ENCODE measurements at places on chromosomes 3 and 15.

DNA sequence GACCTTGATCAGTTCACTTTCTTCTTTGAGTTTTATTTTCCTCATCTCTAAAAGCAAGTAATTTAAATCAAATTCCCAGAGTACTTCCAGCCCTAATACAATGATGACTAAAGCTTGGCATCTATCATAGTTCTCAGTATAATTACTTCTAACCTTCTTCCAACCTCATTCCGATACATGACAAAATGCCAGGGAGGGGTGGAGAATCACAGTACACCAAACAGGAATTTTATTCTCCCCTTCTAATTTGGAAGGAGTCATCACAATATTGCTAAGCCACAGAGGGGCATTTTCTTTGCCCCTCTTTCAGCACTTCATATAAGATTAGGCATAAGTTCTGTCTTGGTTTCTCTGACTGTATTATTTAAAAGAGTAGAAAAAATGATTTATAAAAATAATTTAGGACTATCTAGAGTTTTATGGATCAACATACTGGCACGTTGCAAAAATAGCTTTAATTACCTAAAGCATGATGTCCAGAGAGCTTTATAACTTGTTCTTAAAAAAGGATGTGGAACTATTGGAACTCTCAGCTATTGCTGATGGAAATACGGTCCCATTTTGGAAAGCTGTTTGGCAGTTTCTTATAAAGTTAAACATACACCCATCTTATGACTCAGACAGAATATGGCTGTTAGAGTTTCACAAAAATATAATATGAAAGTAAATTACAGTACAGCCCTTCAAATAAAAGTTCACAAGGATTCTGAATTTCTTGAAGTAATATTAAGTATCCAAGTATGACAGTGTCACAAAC, 86.9 kb upstream of the UBE2E2 start:
- no peak for DNase-seq

DNA sequence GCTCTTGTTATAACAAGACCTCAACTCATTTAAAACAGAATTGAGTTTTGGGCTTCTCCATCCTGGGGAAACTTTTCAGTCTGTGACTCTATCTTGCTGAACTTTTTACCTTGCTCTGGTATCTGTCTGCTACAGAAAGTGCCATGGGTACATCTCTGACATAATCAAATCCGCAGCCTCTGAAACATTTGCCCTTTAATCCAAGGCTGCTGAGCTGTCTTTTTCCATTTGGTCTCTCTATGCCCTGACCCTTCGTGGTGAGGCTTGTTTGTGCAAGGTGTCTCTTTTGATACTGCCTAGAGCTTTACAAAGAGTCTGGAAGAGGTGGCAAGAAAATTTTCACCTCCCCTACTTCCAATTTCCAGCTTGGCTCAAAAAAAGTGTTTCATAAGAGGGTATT, 11.3 kb downstream of the TMEM108 start:
- no peak for DNase-seq

- DNase-seq = no peak
These were observed 11.1 kb downstream of the RAD51 start for GRCh38 chr15:40706121-40706520.

DNA sequence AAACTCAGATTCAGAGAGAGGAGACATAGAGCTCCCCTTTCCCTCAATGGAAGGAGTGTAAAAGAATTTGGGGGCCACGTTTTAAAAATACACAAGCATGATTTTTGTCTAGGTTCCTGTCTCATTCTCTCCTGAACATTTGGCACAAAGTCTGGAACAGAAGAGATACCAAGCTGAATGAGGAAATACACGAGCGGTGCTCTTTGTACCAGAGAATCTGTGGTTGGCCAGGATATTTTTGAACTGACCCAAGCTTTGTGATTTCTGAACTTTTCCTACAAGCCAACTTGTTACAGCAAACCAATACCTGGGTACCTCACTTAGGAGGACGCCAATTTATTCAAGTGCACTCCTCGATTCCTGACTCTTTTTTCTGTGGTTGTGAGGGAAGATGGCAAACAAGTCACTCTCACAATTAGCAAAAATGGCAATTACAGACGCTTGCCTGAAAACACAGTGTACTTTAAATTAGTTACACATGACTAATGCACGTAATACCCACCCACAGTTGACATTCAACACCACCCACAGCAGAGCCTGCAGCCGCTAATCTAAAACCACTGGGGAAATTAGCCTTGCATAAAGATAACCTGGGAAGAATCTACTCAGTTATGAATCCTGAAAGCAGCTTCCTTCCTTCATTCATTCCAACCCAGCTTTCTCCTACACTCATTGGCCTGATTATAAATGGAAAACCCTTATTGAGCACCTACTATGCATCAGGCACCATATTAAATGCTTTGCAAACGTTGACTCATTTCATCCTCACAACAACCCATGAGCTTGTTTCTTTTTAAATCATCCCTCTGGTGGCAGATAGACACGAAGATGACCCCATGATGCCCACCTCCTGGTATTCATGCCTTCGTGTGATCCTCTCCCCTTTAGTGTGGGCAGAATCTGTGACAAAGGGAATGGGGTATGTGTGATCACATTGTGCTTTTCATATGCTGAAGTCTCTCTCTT, 293.5 kb downstream of the KBTBD8 start:
- DNase-seq = no peak

DNA sequence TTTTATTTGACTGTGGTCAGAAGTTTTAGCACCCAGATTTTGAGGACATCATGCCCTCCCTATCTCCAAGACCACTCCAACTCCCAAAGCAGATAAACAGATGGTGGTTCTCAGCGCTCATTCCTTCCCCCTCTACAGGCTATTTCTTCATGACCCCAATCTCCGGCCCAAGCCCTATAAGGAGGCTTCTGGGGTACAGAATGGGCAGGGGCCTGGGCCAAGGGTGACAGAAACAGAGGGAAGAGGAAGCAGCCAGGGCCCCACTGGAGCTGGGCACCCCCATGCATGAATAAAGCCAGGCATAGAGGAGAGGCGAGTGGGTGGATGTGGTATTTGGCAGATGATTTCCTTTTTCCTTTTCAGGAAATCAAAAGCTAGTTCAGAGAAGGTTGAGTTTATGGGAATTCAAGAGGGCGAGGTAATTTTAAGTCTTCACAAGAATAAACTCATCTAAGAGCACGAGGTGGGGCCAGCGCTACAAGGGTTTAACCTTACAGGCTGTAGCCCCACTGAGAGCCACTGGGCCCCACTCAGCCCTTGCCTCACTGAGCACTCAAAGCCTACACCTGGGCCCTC, 104.8 kb upstream of the HERC1 start:
- no peak for DNase-seq

GRCh38 chr3:186209810-186210752, 101.2 kb upstream of the ETV5 start:
- no peak for DNase-seq

- no peak for DNase-seq
These were observed 10.1 kb upstream of the CAPN3 start for GRCh38 chr15:42349186-42349585.

DNA sequence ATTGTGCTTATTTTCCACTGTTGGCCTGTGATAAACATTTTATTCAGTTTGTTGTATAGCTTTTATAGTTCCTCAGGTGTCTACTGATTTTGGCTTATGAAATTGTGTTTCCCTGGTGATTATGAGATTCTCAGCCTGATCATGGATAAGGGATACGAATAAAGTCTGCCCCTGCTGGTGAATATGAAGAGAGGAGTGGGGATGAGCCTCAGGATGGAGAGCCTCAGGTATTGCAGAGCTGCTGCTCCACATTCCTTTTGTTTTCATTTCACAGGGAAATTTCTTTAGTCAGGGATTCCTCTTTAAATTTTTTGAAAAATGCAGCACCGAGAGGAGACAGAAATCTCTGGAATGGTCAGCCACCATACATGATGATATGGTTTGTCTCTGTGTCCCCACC, 14.7 kb upstream of the RAB6B start:
- no peak for DNase-seq

DNA sequence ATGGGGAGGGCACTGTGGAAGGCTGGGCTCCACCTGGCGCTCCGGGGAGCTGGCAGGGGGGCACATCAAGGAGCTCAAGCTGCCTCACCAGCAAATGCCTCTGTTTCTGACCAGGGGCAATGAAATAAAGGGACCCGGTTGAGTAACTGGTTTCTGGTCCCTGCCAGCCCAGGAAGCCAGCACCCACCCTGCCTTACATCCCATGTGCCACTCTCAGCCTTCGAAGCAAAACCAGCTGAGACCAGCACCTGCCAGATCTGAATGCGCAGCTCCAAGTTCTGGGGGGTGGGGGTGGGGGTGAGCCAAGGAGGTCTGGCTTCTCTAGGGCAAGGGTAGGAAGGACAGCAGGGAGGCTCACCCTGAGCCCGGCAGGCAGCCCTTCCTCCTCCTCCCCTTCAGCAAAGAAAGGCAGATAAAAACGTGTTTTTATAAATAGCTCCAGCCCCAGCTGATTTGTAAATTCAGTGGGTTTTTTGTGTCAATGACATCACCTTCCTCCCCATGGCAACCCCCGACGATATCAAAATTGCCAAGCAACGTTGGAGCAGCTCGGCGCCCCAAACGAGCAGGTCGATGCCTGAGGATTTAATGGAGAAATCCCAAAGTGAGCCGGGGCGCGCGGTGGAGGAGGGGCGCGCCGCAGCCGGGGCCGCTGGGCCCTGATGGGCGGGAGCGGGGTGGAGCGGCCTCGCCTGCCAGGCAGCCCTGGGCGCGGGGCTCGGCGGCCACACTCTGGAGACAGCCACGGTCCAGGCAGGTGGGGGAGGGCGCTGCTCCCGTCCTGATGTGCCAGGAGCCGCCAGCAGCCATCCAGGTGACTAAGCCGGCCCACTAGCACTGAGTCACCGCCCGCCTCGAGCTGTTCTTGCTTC, at the start of gene PAK6:
Gene PAK6, plus strand, starts transcription at position 532 of the 872 bp plus-strand sequence. CDS start 25,723 bp downstream, outside the sequence.
- peak; percentile 27 for DNase-seq

- no peak for DNase-seq
These were observed 48.4 kb downstream of the ARHGEF3 start for GRCh38 chr3:56753206-56753820.

DNA sequence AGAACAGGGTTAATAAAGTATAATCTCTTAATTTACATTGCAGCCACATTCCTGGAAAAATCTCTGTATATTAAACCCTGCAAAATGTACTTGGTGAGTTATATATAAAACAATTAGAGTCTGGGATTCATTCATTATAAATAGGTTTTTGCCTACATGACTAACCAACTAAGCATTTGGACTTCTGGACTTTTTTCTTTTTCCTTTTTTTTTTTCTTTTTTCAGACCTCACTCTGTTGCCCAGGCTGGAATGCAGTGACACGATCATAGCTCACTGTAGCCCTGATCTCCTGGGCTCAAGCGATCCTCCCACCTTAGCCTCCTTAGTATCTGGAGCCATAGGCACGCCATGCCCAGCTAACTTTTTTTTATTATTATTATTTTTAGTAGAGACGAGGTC, 4.5 kb downstream of the DNAJC13 start:
- DNase-seq = no peak

DNA sequence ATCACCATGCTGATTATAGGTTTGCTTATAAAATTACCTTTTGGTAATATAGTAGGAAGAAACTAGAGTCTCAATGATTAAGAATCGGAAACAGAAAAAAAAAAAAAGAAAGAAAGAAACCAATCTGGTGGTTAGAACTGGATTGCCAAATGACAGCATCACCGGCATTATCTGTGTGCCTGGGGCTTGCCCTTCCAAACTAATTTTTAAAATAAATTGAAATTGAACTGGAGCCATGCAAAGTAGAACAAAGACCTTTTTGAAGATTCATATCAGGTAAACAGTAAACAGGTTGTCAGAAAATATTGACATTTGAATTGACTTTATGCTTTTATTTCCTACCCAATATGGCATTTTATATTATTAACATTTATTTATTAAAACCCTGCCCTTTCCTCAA, 11.2 kb upstream of the CPB1 start:
- no peak for DNase-seq

DNA sequence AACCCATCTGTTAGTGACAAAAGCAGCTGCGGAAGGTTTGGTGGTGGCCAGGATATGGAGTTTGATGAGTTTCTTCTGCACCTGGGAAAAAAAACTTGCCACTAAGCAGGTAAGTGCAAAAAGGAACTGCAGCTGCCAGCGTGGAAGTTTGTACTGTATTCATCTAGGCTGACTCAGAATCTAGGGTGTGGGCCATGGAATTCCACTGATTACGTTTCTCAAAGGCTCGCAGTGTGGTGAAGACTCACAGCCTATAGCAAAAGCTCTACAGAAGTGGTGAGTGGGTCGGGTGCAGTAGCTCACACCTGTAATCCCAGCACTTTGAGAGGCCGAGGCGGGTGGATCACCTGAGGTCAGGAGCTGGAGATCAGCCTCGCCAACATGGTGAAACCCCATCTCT, 334.6 kb upstream of the GRM7 start:
- no peak for DNase-seq

- no peak for DNase-seq
These were observed 404.7 kb downstream of the SOX2 start for GRCh38 chr3:182116386-182116785.

DNA sequence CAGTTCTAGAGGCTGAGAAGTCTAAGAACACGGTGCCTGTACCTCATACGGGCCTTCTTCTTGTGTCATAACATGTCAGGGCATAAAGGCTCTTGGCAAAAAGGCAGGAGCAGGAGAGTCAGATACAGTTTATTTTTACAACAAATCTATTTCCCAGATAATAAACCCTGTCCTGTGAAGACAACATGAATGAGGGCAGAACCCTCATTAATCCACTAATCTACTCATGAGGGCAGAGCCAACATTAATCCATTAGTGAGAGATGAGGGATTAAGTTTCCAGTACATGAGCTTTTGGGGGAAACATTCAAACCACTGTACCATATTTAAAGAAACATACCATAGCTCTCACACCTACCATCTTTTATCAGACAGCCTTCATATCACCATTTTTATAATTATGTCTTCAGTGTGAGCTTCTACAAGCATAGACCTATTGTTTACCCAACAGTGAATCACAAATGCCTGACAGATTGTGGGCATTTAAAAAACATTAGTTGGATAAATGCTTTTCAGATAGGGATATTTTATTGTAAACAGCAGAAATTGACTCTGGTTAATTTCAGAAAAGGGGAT, 645.8 kb downstream of the GRM7 start:
- DNase-seq = no peak

DNA sequence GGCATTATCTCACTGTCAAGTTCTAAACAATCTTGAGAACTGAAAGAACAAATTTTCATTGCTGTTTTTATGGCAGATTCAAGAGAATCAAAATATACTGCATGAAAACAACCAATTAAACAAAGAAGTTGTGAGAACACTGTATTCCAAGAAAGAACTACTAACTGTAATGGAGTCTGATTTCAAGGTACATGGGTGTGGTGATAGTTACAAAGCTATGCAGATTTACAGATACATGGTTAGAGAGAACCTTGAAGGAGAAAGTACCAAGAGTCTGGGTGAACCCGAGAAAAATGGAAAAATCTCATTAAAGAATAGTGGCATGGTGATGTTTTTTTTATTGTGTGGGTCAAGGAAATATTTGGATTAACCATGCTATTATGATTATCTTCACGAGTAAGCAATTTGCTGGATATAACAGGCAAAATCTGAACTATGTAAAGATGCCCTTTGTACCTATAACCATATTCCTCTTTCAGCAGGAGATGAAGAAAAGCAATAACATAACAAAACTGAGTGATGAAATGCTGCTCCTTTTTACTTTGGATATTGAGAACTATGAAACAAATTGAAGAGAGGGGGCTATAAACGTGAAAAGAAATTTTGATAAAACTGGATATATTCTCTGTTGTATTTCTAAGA, 100.4 kb downstream of the PLSCR2 start:
- no peak for DNase-seq

Data from activated T-cell treated with anti-CD3 and anti-CD28 coated beads, Interleukin-2, amount 50 U/mL, for 1 hour (primary cell).